Cortex of kidney (tissue), 1 donor: ENCODE measurements at places on chromosomes 13 and 19.

GRCh38 chr13:102799426-102800144, 666 bp downstream of the BIVM start:
- DNase-seq, result no peak

DNA sequence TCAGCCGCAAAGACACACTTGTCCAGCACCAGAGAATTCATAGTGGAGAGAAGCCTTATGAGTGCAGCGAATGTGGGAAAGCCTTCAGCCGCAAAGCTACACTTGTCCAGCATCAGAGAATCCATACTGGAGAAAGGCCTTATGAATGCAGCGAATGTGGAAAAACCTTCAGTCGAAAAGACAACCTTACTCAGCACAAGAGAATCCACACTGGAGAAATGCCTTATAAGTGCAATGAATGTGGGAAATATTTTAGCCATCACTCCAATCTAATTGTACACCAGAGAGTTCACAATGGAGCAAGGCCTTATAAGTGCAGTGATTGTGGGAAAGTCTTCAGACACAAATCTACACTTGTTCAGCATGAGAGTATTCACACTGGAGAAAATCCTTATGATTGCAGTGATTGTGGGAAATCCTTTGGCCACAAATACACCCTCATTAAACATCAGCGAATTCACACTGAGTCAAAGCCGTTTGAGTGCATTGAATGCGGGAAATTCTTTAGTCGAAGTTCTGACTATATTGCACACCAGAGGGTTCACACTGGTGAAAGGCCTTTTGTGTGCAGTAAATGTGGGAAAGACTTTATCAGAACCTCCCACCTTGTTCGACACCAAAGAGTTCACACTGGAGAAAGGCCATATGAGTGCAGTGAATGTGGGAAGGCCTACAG, 6.8 kb downstream of the ZNF134 start:
- DNase-seq, result no peak

GRCh38 chr13:43331672-43332071, 308.3 kb downstream of the DNAJC15 start:
- DNase-seq, result no peak

DNA sequence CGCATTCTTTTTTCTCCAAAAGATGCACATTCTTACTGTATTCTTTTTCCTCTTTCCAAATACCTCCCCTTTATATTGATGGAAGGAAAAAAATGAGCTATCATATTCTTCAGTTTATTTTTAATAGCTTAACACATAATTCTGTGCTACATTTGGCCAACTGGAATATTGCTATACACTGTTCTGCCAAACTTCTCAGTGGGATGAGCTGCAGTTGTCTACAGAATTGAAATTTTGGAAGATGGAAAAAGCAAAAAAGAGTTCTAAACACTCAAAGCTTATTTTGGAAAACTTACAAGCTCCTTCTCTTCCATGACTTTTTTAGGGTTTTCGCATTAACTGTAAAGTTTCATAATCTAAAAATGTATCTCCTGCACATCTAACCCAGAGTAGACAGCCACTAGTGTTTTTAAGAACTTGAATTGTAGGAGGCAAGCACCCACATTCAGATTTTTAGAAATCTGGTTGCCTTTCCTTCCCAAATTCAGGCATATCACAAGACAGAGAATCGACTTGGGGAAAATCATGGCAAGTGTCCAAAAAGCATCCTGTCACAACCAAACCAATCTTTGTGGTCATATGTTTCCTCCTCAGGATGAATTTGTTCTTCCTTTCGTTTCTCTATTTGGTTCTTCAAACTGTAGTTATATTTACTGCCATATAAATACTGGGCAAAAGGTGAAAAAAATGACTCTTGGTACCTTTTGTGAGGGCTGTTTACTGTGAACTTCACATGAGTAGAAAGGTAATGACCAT, 111.4 kb upstream of the FRY start:
- no peak for DNase-seq

DNA sequence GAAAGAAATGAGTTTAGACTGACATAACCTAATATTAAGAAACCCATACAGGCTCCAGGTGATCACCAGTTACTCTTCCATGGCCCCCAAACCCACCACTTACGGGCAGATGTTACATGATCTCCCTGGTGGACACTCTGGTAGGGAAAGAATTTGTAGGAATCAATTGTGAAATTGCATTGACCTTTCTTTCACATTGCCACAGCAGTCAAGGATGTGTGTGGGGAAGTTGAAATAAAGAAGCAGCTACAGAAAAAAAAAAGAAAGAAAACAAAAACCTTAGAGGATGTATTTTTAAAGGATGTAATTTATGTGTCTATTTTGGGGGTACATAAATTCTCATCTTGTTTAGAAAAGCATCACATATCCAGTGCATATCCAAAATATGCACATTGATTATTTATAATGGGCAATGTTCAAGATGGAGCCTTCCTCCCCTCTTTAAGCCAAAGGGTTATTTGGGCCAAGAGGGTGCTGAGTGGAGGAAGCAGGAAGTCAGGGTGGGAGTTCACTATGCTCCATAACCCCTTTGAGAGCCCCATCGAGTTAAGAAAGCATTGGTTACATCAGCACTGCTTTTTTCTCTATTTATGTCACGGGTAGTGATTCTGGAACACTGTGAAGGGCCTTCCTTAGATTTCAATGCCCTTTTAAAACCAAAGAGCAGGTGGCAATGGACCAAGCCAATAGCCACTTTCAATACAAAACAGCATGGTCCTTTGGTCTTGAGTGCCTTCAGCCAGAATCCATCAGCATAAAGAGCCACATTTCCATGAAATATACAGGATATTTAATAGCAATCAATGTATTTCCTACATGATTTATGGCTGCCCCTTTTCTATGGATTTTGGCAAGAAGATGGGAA, 169.6 kb downstream of the LACC1 start:
- DNase-seq, result no peak

- DNase-seq, result no peak
These were observed 72.1 kb upstream of the SLC15A1 start for GRCh38 chr13:98824376-98825160.

DNA sequence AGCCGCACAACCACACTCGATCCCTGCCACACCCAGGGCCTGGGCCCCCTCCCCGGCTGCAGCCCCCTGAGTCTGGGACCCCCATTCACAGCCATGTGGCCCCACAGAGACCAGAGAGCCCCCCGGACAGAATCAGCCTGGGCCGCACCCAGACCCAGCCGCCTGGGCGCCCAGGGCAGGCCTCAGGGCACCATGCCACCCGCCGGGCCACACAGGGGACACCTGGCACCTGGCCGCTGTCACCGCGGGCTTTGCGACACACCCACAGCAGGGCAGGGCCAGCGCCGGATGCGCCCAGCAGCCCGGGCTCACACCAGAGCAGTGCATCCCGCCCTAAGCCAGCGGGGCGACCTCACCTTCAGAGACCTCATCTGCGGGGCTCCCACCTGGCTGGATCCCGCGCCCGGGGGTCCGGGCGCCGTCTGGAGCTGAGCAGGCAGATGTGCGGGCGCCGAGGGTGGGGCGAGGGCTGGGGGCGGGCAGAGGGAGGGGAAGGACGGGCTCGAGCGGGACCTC, 443 bp downstream of the TBXA2R start:
- DNase-seq, result no peak

GRCh38 chr13:25422153-25422552, 50.4 kb downstream of the ATP8A2 start:
- DNase-seq, result no peak

- no peak for DNase-seq
These were observed 44.4 kb downstream of the TSHZ3 start for GRCh38 chr19:31304831-31305312.

- DNase-seq, result no peak
These were observed 43.1 kb downstream of the TSHZ3 start for GRCh38 chr19:31306006-31306753.

DNA sequence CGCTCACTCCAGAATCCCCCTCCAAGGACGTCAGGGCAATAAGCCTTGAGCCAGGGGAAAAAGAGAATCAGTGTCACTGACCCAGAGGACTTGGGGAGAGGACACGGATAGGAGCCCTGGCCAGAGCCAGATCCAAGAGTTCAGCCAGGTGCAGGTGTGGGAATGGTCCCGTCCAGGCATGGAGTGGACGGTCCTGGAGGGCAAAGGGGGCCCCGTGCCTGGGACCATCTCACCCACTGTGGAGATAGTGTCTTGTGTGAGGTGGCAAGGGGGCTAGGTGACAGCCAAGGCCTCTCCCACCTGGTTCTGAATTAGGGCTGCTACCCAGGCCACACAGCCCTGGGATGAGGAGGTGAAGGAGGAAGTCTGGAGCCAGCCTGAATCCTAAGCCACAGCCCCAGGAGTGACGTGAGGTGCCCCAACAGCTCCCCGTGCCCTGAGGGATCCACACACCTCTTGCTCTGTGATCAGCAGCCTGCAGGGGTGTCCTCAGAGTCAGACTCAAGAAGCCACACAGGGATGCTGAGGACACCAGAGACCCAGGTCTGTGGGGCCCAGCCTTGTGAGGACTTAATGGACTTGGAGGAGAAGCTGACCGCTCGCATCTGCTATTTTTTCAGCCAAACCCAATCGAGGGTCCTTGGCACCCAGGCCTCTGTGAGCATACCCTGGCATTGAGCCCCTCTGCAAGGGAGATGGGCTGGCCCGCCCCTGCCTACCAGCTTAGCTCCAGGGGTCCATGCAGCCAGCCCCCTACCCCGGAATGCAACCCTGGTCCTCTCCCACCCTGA, 16.4 kb upstream of the ZNF14 start:
- no peak for DNase-seq

DNA sequence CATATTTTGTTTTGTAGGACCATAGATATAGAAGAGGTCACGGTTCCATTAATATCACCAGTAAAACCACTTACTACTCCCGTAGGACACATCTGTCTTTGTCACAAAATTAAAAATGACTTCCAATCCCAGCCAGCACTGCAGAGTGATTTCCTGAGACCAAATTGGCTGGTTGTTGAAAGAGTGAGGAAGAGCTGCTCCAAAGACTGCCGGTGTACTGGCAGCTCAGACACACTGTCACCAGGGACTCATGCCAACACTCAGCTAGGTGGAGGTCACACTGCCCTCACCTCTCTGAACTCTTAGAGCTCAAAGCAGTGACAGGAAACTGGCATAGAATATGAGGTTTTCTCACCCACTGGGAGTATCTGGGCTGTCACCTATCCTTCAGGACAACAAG, 52.1 kb downstream of the FLT1 start:
- no peak for DNase-seq
